NCI-H1436 treated with DMSO at 0.1 percent for 48 hours (cell line): ENCODE measurements at places on chromosomes 16 and 17.

DNA sequence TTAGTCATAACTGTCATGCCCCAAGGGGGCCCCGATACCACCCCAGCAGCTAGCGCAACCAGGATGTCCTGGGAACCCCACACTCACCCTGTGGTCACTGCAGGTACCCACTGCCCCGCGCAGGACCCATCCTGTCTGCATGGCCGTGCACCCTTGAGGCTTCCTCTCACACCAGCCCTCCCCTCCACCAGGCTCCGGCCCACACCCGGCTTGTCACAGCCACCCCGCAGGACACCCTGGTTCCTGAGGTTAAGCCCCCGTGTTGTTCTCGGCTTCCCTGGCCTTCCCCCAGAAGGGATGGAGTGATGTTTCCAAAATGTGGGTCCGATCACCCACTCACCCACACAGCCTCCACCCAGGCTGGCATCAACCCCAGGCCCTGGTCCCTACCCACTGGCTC, 7.5 kb downstream of the DNASE1L2 start:
- no peak for DNase-seq

- DNase-seq, result no peak
These were observed 9.8 kb downstream of the CLCN7 start for GRCh38 chr16:1464894-1465566.

DNA sequence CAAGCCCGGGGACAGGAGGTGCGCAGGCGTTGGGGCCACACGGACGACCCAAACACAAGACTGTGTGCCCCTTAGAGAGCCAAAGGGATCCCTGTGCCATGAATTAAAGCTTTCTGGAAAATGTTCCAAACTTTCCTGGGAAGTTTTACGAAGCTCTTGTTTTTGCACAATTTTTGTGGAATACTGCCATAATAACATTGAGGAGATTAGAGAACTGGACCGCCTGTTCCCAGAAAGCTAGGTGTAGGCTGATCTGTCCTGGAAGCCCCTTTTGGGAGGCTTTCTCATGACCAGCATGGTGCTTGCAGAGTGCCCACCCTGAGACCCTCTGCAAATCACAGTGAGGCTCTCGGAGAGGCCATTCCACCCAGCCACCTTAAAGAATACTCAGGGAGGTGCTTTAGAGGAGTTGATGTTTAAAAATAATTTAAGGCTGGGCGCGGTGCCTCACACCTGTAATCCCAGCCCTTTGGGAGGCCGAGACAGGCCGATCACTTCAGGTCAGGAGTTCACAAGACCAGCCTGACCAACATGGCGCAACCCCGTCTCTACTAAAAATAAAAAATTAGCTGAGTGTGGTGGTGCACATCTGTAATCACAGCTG, 1.1 kb downstream of the KDM8 start:
- DNase-seq, result no peak

- DNase-seq, result no peak
These were observed 45.2 kb upstream of the BCAR1 start for GRCh38 chr16:75296606-75297005.

DNA sequence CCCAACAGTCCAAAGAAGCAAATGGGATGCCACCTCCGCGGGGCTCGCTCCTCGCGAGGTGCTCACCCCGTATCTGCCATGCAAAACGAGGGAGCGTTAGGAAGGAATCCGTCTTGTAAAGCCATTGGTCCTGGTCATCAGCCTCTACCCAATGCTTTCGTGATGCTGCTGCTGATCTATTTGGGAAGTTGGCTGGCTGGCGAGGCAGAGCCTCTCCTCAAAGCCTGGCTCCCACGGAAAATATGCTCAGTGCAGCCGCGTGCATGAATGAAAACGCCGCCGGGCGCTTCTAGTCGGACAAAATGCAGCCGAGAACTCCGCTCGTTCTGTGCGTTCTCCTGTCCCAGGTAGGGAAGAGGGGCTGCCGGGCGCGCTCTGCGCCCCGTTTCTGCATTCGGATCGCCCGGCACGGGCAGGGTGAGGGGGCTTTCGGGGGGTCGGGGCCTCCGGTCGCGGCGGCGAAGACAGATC, at the start of gene CDH13:
TSS of gene CDH13 (plus strand) at position 179 of the 471 bp plus-strand sequence.
- DNase-seq, result no peak
